Activated CD4-positive, alpha-beta T cell treated with anti-CD3 and anti-CD28 coated beads, Interleukin-2, amount 50 U/mL, for 4 hours (primary cell): ENCODE measurements at places on chromosomes 11 and 22.

GRCh38 chr11:95304777-95305176, 73.8 kb upstream of the SESN3 start:
- DNase-seq: no peak

- DNase-seq: no peak
These were observed 2.1 kb upstream of the SMIM38 start for GRCh38 chr11:69153661-69154060.

DNA sequence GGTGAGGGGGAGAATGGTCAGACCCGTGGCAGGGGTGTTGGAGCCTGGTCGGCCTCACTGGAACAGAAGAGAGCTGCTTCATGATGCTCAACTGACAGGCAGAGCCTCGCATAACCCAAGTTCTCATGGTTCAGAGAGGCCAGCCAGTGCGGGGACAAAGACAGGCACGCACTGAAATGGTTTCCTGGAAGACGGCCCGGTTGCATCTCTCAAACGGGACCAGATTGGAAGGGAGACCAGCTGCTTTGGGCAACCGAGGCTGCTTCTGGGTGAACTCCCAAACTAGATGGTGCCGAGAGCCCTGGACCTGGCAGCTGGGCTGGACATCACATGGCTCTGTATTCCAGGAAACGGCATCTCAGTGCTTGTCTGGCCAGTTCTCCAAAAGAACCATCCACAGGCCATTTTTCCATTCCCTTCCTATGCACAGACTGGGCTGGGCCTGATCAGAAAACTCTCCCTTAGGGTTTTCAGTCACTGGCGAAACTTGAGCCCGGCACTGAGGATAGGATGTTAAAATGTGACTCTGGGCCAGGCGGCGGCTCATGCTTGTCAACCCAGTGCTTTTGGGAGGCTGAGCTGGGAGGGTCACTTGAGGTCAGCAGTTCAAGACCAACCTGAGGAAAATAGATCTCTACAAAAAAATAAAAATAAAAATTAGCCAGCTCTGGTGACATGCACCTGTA, 80.1 kb upstream of the PRODH start:
- no peak for DNase-seq

DNA sequence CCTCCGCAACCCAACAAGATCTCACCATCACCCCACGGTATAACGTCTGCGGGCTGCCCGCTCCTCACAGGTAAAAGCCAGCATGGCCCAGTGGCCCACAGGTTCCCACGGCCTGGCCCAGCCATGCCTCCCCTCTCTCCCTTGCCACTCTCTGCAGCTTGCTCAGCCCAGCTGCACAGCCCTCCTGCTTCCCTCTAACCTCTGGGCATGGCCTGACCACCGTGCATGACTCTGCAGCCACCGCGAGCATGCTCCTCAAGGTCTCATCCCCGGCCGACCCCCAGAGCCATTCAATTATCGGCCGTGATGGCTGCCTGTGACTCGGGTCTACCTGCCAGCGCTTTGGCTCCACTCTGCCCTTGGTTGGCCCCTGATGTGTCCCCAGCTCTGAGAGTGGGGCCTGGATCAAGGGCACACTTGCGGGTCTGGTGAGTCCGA, 185.5 kb downstream of the CTTN start:
- DNase-seq: no peak

DNA sequence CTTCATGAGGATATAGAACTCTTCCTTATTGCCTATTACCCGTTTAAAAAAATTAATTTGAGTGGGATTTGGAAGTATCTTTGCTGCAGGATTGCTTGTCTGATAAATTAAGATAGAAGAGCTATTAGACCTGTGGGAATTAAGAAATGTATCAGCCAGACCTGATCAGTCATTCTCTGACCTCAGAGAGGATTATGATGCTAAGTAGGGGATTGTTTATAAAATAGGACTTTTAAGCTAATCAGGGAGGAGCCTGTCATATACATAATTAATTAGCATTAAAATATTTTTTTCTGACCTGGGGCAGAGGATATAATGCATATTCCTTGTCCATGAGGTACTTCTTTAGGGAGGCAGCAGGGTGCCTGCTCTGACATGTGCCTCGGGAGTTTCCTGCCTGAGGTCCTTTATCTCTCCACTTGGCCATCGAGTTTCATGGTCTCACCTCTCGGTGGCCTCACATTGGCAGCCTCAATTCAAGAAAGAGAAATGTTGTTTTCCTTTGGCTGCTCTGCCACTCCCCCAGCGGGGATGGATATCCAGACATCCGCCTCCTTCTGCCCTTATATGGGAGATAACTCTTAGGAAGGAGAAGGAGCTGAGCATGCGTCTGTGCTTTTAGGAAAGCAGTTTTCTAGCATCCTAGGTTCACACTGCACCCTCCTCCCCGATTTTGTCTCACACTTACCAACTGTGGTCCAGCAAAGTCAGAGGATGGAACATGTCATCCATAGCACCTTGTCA, 41.1 kb downstream of the DIXDC1 start:
- DNase-seq: no peak

GRCh38 chr22:19121631-19122142, 525 bp downstream of the DGCR2 start:
- no peak for DNase-seq

DNA sequence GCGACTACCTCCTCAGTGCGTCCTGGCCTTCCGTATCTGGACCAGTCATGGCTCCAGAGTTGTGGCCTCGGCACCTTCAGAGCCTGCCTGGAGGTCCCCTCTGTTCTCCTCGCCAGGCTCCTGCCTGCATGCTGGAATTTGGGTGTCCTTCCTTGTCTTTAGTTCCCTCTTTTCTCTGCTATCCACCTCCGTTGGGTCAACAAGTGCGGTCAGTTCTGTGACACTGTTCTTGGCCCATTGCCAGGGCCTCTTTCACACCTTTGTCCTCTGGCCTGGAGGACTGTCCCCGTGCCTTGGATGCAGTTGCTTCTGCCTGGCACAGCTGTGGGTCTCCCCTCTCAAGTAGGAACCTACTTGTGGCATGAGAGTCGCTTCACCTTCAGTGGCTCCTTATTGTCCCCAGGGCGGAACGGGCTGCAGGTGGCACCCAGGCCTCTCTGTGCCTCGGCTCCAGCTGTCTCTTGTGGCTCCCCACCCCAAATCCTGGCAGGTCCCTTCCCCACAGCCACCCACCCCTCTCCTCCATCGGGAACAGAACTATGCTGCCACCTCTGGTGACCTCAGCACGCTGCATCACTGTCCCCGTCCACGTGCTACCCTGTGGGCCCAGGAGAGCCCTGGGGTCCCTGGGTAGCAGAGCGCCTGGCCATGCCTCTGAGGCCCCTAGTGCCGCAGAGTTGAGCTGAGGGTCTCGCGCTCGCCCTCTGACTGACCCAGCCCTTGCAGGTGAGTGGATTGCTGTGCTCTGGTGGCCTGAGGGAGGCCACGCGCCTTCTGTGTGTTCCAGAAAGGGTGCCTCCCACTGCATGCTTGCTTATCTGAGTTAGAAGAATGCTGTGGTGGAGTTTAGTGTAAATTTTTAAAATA, 4.7 kb downstream of the DGCR8 start:
- no peak for DNase-seq

- no peak for DNase-seq
These were observed 6.4 kb downstream of the PPIL2 start for GRCh38 chr22:21672107-21672629.

DNA sequence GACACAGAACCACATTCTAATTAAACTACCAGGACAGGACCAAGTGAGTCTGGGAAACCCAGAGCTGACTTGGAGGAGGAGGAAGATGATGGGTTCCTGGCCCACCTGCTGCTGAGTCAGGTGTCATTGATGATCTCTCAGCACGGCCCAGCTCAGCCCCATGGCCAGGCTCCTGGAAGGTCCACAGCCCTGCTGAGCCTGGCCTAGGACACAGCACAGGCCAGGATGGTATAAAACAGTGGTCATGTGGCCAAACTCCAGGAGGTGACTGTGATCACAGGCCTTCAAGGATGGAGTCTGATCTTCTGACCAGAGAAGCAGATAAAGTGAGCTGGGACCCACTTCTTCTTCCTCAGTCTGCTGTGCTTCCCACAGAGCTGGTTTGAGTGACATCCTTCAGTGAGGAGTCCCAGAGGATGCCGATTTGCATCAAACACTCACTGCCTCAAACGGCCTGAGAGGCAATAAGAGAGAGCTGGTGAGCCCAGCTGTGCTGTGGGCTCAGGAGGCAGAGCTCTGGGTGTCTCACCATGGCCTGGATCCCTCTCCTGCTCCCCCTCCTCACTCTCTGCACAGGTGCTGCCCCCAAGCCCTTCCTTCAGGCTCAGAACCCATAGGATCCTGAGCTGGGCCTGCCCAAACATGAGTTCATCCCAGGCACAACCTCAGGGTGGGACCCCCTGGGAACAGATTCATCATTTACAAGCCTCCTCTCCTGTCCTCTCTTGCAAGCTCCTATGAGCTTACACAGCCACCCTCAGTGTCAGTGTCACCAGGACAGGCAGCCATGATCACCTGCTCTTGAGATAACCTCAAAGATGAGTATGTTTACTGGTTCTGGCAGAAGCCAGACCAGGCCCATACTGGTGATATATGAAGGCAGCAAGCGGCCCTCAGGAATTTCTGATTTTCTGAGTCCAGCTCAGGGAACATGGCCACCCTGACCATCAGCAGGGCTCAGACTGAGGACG, 37.7 kb upstream of the IGLL5 start:
- DNase-seq: no peak

DNA sequence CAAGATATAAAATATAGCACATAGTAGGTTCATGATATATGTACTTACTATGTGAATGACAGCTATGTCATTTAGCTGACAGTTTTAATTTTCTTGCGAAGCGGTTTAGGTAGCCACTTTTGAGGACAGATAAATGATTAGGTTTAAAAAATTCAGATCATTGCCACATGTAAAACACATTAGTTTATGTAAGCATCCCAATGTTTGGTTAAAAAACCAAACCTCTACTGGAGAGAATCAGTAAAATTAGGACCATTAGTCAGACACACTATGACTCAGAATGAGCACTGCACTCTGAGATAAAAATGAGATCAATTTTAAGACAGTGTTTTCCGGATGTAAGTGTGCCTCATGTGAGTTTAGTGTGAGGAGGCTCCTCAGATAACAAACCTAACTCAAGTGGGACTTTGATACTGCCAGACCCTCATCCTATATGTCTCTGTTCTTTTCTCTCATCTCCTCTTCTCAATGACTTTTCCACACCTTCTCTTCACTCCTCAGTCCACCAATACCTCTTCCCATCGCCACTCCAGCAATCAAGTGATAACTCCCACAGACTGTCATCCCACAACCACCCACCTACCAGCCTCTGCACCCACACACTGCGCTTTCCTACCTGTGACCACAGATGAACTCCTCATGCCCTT, 6.8 kb upstream of the OR2AT4 start:
- DNase-seq: no peak

DNA sequence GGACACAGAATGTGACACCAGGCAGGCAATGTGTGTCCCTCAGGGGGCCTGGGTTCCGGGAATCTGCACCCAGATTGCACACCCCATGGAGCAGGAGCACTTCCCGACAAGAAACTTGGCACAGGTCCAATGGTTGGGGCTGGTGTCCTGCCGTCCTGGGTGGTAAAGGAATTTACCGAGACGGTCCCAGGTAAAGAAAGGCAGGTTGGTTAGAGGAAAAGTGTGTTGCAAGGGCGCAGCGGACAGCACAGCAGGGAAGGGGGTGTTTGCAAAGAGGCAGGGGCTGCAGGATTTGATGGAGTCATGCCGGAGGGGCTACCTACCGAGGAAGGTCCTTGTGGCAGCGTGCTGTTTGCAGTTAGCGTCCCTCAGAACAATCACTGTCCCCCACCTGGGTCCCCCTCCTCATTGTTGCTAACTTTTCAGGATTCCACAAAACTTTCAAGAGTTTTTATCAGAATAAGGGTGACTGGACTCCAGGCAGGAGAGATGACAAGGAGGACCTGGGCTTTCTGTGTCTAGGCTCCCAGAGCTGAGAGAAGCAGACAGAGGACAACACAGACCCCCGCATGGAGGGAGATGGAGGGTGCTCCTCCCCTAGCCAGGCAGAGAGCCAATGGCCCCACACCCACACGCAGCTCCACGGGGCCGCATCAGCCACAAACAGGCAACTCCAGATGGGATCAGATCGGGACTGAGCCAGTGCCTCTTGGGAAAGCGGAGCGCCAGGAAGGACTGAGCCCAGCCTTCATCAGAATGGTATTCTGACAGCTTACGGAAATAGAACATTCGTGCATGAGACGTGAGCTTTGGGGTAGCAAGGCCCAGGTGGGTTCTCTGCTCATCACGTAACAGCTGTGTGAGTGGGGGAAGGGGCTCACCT, 1423.9 kb downstream of the BRD1 start:
- no peak for DNase-seq

DNA sequence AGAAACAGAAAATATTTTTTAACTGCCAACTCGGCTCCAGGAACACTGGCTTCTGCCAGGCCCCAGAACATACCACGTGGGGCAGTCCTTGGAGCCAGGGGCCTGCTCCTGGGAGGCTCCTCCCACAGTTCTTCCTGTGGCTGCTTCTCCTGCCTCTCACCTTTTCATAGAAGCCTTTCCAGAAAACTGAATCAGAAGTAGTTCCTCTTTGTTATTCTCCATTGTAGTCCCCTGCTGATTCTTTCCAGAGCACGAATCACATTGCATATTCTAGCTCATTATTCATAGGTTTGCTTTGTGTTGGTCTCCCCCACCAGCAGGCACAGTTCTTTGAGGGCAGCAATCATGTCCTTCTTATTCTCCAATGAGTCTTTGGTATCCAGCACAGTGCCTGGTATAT, 106.0 kb downstream of the EFCAB6 start:
- no peak for DNase-seq

DNA sequence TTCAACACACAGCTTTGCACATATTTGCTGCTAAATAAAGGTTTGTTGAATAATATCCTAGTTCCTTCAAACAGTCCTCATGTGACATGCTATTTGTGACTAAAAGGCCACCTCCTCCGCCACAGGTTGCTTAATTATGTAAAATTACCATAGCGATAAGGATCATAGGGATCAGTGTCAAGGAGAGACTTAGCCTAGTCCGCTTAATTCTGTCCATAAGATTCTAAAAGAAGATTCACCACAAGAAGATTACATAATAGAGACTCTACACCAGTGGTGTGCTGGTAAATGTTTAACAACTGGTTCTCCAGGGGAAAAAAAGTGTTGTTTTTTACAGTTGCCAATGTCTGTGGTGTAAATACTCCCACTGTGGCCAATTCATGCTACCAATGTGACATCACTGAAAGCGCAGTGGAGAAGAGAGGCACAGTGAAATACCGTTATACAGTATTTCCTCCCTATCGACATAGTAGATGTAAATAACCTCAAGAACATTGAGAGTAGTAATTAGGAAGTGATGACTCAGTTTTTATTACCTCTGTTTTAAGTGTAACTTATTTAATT, 4.2 kb upstream of the CHRDL2 start:
- no peak for DNase-seq
